ENCODE measurements at places on chromosomes 13 and 19.

DNA sequence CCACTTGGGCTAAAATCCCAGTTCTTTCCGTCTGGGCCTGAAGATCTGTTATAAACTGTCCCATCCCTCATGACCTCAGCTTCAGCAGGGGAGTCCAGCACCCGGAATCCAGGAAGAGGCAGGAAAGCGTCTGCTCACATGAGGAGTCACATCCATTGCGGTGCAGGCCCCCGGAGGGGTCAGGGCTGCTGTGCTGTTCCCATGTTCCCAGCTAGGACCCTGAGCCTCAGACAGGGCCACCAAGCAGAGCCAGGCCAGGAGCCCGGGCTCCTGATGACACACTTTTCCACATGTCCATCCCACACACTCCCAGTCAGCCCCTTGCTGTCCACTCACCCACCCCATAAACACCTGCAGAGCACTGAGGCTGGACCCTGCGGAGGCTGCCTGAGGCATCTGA is 45.3 kb upstream of the VSTM2B start:
- DNase-seq = no peak

GRCh38 chr13:73697166-73697565 is 437.0 kb downstream of the KLF12 start:
- no peak for DNase-seq

GRCh38 chr19:41441321-41441945 is 1.5 kb upstream of the ERICH4 start:
- DNase-seq = no peak

GRCh38 chr13:37065890-37066526 is 6.5 kb upstream of the SUPT20H start:
- no peak for DNase-seq

- no peak for DNase-seq
Measured at GRCh38 chr13:33052506-33053280, 36.5 kb downstream of the KL start.

Measured in SW 1271 (cell line).